HCT116 (cell line): ENCODE measurements at places on chromosomes 7 and 10.

GRCh38 chr10:49594594-49594993 is 15.5 kb upstream of the SLC18A3 start:
- DNase-seq: peak; percentile 37

- DNase-seq: no peak
Observed at GRCh38 chr7:101536232-101536631, 92.9 kb downstream of the MYL10 start.

DNA sequence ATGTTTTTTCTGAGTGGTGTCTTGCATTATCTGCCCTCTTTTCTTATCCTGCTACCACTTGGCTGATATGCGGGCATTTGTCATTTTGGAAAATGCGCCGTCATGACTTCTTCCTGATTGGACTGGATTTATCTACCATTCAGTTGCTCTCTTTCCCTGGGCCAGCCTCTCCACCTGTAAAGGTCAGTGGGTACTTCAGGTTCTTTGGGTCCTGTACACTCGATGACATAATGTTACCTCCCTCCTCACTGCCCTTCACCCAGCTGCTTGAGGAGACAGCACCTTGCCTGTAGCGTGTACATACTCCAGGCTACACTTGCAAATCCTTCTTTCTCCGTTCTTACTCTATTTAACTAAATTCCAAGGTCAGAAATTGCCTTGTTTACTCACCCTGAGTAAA is 83.7 kb downstream of the RBM33 start:
- DNase-seq: no peak

- DNase-seq: no peak
Observed at GRCh38 chr10:45096001-45096400, 95.3 kb downstream of the ZNF22 start.

DNA sequence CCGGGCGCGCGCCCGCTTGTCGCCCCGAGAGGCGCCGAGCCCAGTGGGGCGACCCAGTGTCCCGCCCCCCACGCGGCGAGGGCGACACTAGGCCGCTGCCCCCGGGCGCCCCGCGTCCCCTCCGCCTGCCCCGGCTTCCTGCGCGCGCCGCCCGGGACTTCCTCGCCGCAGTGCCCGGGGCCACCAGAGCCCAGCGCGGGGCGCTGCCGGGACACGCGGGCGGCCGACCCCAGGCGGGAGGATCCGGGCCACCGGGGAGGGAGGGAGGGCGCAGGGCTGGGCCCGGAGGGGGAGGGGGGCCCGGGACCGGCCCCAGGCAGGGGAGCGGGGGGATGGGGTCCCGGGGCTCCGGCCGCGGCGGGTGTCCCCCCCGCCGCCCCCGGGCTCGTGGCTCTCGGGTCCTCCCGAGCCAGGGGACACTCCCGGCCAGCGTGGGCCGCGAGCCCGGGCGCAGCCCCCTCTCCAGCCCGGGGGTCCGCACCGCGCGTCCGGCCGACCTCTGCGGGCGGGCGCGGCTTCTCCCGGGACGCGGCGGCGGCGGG is 435 bp upstream of the PWWP2B start:
- DNase-seq: no peak
